ENCODE measurements at places on chromosomes 6 and 20. TPM values are rescaled to one million over a fixed set of nuclear protein-coding genes. Genes with fewer than 3 reads are reported as not detected.

LINC00237 gene
- not detected for total RNA-seq

DNA sequence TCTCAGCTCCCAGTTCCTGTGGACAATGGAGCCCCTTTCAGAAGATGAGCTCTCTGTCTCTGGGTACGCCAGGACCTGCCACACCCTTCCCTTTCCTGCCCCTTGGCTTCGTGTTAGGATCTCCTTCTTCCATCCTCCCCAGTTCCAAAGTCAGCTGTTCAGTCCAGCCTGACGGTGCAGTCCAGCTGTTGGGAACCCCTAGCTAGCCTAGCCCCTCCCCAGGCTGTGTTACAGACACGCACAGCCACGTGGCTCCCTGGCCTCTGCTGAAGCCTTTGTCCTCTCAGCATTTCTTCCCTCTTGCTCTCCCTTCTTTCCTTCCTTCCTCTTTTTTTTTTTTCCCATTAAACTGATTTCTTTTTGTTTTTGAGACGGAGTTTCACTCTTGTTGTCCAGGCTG is 12.4 kb upstream of the TFAP2C start:
- DNase-seq: no peak

POLR1H gene
- total RNA-seq: 19.8 TPM

DNA sequence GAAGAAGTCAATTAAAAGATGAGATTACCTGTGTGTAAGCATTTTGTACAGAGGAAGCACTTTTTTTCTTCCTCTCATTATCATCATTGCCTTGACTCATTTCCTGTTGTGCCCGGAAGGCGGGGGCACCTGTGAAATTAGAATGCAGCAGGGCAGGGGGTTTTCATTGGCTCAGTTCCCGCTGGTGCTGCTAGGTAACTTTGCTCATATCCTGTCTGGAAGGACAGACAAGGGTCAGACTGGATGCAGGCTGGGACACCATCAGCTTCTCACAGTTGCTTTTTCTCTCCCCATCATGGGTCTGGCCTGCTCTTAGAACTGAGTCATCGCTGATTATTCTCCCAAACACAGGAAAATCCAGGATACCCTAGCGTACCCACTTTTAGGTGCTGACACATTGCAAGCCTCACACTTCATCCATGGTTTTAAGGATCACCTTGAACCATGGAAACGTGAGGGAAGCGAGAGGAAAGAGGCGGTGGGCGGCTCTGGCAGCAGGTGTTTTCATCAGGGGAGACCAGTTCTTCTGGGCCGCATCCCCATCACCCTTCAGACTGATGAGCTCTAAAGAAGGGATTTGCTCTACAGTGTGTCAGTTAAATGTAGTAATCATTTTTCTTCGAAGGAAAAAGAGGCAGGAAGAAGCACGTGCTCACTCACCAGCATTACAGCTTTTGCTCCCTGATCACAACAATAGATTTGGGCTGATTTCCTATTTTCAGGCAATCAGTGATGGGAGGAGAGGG is 195.7 kb upstream of the SASH1 start:
- no peak for DNase-seq

DNA sequence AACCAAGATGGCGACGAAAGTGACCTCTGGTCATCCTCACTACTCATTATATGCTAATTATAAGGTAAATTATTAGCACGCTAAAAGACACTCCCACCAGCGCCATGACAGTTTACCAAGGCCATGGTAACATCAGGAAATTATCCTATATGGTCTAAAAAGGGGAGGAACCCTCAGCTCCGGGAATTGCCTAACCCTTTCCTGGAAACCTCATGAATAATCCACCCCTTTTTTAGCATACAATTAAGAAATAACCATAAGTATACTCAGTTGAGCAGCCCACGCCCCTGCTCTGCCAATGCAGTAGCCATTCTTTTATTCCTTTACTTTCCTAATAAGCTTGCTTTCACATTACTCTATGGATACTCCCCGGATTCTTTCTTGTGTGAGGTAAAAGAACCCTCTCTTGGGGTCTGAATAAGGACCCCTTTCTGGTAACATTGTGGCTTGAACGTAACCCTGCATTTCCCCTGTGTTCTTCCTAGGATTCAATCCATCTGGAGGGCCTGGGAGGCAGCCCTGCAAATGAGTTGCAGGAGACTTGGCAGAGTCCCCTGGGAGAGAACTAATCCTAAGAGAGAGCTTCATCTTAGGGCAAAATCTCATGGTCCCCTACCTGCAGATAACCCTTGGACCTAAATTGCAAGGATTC is 225.6 kb upstream of the JARID2 start:
- no peak for DNase-seq
